ENCODE measurements at places on chromosomes 7 and 10. TPM values are rescaled to one million over a fixed set of nuclear protein-coding genes. Genes with fewer than 3 reads are reported as not detected.
A peak's percentile ranks its signal among the peaks of the same experiment; 100 is the strongest.

DNA sequence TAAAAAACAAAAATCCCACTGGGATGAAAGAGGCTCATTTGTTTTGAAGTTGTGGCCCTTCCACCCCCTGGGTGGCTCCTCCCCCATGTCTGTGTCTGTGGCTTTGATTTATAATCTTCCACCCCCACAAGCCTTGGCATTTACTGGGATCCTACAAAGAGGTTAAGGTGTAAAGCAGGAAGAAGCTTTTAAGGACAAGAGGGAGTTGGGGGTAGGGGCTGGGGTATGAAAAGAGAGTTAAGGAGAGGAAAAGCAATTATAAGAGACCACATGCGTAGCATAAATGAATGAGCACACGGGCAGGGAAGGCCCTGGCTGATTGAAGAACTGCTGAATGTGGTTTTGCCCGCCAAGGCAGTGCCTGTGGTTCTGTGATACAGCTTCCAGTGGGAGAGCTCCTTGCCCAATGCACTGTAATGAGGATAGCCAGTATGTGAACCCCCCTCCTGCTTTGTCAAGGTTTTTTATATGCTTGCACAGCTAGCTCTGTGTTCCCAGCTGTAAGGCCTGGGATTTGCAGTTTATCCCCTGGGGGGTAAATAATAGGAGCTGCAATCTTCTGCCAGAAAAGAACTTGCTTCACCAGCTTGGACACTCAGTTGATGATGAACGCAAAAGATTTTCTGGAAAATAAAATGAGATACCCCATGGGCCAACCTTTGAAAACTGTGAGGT, 34.7 kb upstream of the KMT2E start:
- no peak for DNase-seq

DNA sequence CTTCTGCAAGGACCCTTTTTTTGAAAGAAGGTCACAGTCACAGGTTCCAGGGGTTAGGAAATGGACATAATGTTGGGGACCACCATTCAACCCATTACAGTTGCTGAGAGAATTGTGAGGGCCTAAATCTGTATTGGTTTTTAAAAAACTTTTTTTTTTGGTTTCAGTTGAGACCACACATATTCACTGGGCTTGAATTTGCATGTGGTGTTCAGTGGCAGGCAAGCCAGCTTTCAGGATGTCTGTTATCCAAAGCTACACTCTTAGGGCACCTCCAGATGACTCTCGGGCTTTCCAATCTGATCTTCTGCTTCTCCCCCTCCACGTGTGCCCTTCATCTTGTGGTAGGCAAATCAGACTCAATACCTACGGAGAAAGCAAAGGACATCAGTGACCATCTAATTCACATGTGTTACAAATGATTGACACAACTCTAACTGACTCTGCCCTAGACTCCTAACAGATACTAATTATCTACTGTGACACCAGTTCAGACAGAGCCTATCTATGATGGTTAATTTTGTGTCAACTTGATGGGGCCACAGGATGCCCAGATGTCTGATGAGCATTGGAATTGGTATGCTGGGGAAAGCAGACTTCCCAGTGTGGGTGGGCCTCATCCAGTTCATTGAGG, 93.3 kb upstream of the ELMO1 start:
- DNase-seq = no peak

The MORN4 gene
- total RNA-seq = 2.8 TPM

GRCh38 chr10:2918489-2918888, 148.9 kb upstream of the PFKP start:
- DNase-seq = no peak

DNA sequence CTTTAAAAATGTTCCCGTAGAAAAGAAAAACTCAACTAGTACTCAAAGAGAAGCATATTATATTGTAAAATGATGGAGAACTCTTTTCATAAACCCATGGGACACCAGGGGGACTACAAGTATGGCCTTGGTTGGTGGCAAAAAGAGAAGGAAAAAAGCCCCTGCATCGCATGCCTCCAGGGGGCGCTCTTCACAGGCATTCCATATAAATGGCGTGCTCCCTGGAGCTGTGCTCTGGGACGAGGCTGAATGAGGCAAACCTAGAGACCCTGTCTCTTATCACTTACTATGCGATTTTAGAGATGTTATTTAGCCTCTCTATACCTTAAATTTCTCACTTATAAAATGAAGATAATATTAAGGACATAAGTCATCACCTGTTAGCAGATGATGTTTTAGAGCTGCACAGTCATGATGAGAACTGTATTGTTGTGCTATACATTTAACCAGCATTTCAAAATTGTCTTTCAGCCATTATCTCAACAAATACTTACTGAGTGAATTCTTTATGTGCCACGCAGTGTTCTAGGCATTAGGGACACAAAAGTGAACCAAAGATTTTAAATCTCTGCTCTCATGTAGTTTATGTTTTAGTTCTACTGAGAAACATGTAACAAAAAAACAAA, 105.8 kb downstream of the ARHGAP21 start:
- peak; percentile 44 for DNase-seq

DNA sequence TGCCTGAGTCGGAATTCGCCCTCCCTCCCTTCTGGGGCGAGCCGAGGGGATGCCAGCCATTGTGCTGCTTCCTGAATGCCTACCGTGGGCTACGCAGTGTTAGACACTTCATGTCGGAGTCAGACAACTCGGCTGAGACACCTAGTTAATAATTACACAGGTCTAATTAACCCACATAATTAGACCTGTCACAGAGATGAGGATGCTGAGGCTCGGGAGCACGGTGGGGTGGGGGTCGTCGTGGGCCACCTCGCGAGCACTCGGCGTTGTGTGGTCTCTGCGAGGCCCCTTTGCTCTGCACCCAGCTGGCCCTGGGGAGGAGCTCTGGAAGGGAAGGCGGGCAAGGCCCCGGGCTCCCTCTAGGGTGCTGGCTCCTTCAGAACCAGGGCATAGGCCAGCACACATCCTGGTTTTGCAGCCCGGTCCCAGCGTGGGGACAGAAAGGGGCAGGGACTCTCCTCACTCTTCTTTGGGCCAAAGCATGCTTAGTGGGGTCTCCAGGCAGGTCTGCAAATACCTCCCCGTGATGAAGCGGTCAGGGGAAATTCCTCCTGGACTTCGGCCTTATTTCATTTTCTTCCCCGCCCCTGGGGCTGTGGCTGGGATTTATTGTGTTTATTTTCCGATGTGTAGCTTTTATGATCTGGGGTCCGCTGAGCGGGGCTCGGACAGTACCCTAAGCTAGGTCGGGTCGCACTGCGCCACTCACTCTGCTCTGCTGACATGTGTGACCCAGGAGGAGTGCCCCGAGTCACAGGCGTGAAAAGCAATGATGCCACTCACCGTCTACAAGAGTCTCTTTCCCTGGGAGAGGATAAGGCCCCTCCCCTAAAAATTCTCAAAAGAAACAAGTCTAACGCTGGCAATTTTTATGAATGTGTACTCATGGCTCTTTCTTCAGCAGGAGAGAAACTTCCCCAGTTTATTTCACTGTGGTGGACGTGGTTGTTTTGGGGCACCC, 4.9 kb upstream of the FOXL3 start:
- DNase-seq = no peak

DNA sequence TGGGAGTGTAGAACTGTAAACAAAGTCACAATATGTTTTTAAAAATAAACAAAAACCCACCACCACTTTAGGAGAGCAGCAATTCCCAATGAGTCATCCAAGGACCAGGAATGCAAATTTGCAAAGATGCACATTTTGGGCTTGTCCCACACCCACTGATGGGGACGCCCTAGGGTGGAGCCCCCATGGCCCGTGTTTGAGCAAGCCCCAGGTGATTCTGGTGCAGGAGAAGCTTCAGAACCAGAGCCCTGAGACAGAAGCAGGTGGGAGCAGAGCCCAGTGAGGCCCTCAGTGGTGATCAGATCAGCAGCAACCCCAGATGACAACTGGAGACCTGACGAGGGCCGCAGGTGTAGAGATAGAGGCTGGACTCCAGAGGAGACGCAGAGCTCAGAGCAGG, 55.1 kb upstream of the PFKP start:
- DNase-seq = no peak

GRCh38 chr10:44914891-44915290, 3.8 kb downstream of the TMEM72 start:
- DNase-seq = no peak

The ZNF3 gene
- 44.8 TPM for total RNA-seq

DNA sequence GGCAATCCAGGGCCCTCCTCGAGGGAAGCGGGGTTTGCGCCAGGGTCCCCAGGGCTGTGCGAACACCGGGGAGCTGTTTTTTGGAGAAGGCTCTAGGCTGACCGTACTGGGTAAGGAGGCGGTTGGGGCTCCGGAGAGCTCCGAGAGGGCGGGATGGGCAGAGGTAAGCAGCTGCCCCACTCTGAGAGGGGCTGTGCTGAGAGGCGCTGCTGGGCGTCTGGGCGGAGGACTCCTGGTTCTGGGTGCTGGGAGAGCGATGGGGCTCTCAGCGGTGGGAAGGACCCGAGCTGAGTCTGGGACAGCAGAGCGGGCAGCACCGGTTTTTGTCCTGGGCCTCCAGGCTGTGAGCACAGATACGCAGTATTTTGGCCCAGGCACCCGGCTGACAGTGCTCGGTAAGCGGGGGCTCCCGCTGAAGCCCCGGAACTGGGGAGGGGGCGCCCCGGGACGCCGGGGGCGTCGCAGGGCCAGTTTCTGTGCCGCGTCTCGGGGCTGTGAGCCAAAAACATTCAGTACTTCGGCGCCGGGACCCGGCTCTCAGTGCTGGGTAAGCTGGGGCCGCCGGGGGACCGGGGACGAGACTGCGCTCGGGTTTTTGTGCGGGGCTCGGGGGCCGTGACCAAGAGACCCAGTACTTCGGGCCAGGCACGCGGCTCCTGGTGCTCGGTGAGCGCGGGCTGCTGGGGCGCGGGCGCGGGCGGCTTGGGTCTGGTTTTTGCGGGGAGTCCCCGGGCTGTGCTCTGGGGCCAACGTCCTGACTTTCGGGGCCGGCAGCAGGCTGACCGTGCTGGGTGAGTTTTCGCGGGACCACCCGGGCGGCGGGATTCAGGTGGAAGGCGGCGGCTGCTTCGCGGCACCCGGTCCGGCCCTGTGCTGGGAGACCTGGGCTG, 26.0 kb downstream of the PRSS2 start:
- DNase-seq = peak; percentile 54

- no peak for DNase-seq
Observed at GRCh38 chr7:73449422-73449821, 15.8 kb downstream of the FZD9 start.

DNA sequence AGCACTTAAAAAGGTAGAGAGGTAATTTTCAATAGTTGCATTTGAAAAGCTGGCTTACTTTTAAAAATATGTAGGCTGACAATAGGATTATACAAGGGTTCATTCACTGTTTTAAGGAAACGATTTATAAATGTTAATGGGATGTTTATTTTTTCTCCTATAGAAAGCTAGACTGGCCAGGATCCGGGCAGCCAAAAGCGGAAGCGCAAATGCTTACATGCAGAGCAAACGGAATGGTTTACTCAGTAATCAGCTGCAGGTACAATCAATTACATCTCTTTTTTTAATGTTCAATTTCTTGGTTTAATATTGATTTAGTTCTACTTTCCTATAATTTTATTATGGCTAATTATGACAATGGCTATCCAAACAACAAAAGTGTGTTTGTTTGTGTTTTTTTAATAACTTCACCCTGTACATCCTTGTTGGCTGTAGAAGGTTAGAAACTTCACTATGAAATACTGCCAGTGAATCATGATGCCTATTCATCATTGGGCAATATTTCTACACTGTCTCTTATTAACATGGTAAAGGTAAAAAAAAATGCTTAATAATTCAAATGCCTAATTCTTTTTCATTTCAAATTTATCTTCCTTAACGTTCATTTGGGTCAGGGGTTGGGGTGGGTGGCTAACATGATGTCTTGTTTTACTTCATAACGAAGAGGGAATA, 116.4 kb downstream of the TSPAN12 start:
- no peak for DNase-seq

- DNase-seq = peak; percentile 68
Observed at GRCh38 chr7:112080441-112080840, 125.8 kb downstream of the DOCK4 start.

- DNase-seq = no peak
Observed at GRCh38 chr10:26310361-26310760, 93.8 kb downstream of the GAD2 start.

Measured in B cell (primary cell).